ENCODE measurements at places on chromosomes 1 and 21.

DNA sequence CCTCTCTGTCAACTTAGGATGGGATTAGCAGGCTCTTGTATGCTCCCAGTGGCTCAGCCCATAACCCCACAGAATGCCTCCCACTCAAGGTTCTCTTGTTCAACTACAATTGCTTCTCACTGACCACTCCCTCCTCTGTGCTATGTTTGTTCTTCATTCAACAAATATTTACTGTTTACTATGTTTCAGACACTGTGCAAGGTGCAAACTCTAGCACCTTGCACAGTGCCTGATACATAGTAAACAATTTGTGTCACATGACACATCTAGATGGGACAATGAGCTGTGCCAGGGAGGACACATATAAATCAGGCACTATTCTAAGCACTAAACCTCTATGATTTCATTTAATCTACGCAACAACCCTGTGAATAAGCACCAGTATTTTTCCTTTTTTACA lies 15.4 kb downstream of the ATP1A2 start:
- no peak for DNase-seq

- DNase-seq, result peak; percentile 70
These were observed 31.7 kb upstream of the TMEM125 start for GRCh38 chr1:43238085-43238484.

GRCh38 chr1:18936814-18937481 lies 19.5 kb downstream of the IFFO2 start:
- no peak for DNase-seq

DNA sequence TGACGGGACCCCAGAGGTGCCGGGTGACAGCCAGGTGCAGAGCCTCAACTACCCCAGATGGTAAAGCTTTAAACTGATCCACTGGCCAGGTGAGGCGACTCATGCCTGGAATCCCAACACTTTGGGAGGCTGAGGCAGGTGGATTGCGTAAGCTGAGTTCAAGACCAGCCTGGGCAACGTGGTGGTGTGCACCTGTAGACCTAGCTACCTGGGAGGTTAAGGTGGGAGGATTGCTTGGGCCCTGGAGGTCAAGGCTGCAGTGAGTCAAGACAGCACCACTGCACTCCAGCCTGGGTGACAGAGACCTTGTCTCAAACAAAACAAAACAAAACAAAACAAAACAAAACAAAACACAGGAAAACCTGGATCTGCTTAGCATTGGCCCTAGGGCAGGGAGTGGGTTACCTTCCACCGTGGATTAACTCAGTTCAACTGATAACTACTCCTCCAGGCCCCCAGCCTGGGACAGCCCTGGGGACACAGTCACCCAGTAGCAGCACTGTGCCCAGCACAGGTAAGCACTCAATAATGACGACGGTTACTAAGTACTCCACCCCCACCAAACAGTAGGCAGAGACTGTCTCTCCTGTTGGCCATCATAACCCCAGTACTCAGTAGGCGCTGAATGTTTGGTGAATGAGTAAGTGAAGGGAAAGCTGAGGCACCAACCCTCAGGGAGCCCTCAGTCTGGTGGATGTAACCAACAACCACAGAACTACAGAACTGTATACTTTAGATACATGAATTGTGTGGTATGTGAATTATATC lies 21.6 kb downstream of the SLC66A1 start:
- DNase-seq, result no peak

GRCh38 chr1:199002661-199003060 lies 363.8 kb downstream of the PTPRC start:
- no peak for DNase-seq

DNA sequence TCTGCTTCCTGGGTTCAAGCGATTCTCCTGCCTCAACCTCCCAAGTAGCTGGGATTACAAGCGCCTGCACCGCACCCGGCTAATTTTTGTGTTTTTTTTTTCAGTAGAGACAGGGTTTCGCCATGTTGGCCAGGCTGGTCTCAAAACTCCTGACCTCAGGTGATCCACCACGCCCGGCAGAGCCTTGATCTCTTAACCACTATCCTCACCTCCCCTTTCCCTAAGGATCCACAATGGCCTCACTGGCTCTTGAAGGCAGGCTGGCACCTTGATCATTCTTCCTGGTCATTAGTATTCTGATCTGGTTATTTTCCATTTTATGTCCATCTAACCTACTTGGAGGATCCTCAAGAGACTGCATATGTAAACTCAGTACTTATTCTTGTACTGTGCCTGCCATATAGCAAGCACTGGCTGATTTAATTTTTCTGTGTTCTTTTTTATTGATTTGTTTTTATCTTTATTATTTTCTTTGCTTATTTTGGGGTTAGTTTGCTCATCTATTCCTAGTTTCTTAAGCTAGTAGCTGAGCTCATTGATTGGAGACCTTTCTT lies 6.3 kb downstream of the RCC1 start:
- DNase-seq, result no peak

- peak; percentile 74 for DNase-seq
These were observed 35.8 kb downstream of the SLC2A1 start for GRCh38 chr1:42922687-42923366.

DNA sequence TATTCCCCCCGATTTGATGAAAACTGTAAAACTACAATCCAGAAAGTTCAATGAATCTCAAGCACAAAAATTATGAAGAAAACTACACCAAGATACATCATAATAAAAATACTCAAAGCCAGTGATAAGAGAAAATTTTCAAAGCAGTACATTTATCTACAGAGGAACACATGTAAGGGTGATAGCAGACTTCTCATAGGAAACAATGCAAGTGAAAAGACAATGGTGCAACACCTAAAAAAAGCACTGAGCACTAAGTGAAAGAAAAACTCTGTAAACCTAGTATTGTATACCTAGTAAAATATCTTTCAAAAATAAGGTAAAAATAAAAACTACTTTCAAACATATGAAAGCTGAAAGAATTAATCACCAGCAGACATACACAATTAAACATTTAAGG lies 76.1 kb upstream of the IRF2BP2 start:
- no peak for DNase-seq

- DNase-seq, result no peak
These were observed 69.9 kb upstream of the ADGRL2 start for GRCh38 chr1:81730881-81731280.

DNA sequence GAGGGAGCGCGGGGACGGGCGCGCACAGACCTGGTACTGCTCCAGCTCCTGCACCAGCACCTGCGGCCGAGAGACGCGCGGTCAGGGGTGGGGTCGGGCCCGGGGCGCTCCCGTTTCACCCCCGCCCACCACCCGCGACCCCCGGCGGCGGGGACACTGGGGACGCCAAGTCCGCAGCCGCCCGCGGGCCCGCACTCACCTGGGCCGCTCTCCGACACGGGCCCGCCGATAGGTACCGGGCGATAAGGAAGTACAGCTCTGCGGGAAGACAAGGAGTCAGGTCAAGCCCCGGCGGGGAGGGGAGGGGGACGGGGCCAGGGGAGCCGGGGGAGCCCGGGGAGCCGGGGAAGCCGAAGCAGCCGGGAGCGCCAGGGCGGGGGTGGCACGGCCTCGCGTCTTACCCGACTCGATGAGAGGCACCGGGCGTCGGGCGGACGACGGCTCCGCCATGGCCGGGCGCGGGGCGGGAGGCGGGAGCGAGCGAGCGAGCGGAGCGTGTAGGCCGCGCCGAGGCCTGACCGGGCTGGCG lies 326 bp downstream of the BRWD1 start:
- DNase-seq, result peak; percentile 62

GRCh38 chr1:231013391-231014015 lies 26.6 kb downstream of the FAM89A start:
- DNase-seq, result no peak

- DNase-seq, result no peak
These were observed 1.0 kb downstream of the CDKN2C start for GRCh38 chr1:50970931-50971582.

- DNase-seq, result no peak
These were observed 2.6 kb downstream of the C1orf21 start for GRCh38 chr1:184389446-184389845.

DNA sequence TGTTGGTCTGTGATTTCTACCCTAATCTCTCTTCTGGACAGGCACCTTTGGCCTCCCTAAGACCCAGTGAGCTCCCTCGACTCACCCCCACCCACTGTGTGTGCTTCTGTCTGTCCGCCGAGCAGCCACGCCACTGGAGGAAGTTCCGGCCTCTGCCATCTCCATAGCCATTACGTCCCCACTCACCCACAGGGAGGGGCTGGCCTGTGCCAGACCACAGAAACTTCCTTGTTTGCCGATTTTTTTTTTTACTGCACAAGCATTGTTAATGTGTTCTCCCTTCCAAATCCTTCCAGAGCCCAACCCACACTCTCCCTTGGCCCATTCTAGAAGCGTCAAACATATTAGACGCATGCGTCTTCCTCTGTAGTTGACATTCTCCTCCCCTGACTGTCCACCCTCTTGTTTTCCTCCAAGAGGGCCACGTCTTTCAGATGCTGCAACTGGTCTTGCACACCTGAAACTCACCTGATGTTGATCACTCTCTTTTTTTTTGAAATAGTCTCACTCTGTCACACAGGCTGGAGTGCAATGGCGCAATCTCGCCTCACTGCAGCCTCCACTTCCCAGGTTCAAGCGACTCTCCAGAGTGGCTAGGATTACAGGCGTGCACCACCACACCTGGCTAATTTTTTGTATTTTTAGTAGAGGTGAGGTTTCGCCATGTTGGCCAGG lies 72.3 kb downstream of the EVA1C start:
- no peak for DNase-seq

GRCh38 chr1:5811419-5811818 lies 180.8 kb downstream of the NPHP4 start:
- DNase-seq, result no peak

DNA sequence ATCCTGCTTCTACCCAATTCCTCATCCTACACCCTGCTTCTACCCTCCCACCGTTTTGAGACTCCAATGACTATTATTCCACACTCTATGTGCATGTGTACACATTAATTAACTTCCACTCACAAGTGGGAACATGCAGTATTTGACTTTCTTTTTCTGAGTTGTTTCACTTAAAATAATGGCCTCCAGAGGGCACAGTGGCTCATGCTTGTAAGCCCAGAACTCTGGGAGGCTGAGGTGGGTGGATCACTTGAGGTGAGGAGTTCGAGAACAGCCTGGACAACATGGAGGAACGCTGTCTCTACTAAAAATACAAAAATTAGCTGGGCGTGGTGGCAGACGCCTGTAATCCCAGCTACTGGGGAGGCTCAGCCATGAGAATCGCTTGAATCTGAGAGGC lies 464.8 kb downstream of the PTBP2 start:
- DNase-seq, result no peak

GRCh38 chr1:182120411-182121258 lies 59.1 kb upstream of the ZNF648 start:
- DNase-seq, result no peak

DNA sequence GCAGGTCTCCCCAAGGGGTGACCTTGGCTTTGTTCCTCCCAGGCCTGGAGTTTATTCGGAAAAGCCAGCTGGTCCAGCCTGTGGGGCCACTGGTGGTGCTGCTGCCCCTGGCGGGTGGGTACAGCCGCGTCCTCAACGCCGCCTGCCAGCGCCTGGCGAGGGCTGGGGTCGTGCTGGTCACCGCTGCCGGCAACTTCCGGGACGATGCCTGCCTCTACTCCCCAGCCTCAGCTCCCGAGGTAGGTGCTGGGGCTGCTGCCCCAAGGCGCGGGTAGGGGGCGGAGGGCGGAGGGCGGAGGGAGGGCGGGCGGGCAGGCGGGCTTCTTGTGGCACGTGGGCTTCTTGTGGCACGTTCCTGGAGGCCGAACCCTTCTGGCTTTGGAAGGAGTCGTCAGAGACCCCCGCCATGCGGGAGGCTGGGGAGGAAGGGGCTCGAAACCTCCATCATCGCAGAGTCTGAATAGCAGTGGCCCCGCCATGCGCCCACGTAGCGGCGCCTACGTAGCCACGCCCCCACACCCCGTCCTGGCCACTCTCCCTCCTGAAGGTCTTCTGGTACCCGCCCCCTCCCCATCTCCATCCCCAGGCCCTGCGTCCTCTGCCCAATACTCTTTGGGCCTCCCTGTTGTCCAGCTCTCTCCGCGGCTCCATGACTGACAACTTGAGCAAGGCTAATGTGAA lies 16.7 kb downstream of the PCSK9 start:
- no peak for DNase-seq

DNA sequence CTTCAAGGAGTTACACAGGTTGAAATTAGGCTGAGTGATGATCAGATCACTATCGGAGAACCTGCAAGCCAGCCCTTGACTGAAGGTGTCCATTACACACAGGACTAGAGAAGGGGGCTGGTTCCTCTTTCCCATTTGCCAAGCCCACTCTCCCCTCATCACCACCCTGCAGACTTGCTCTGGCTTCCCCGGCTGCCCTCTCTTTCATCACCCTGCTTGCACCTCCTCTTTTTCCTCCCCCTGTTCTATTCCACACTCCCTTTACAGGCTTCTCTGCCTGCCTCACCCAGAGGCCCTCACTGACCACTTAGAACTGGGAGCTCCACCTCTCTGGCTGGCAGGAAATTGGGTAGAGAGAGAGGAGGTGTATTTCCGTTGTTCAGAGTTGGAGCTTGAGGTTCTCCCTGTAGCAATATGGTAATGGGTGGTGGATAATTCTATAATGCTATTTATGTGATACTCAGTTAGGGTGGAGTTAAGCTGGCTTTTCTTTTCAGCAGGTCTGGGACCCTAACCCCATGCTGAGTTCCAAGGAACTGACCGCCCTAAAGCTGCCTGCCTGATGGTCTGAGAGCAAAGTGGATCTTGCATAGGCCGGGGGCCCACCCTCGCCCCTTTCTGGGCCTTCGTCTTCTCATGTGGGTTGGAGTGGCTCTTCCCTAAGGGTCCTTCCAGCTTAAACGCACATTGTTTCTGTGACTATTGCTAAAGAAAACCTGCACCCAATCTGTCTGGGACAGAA lies 111.8 kb upstream of the ADAR start:
- peak; percentile 33 for DNase-seq

DNA sequence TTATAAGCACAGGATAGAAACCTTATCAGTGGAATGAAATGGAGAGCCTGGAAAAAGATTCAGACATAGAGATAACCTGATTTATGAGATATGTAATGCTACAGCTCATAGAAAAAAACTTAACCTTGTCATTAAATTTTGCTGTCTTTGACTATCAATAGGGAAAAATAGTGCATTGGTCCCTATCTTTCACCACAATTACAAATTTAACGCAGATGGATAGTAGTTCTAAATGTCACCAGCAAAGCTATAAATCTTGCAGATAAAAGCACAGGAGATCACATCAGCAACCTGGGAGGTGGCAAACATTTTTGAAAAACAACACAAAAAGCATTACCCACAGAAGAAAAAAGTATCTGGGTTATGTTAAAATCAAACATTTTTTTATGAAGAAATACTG lies 831.6 kb downstream of the BRINP3 start:
- no peak for DNase-seq

DNA sequence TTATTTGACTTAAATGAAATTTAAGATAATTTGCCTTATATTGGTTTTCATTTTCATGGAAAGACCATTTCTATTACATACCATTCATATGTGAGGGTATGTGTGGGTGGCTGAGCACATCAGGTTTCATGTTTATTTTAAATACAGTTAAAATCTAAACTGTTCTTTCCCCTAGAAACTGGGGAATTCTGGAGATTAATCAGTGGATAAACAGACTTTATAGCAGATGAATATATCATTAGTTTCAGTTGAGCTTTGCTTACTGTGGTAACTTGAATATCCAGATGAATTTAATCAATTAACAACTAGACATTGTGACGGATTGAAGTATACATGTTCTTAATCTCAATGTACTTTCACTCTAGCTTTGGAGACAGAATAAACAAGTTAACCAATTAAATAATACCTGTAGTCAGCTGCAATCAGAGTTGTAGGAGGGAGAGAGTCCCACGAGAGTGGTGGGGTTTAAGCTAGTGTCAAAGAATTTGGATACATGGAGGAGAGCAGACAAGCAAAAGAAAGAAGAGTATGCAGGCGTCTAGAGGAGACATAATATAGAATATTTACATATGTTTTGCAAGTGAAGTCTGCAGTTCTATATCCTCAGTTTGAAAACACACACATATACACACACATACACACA lies 97.6 kb downstream of the PDE4B start:
- no peak for DNase-seq

- DNase-seq, result no peak
These were observed 41.3 kb downstream of the TBCE start for GRCh38 chr1:235408503-235408960.
